SJSA1 (cell line): ENCODE measurements at places on chromosomes 7 and 10.
A peak's percentile ranks its signal among the peaks of the same experiment; 100 is the strongest.

GRCh38 chr7:122166740-122167139 is 22.7 kb upstream of the AASS start:
- no peak for DNase-seq

- DNase-seq = no peak
These were observed 206.9 kb downstream of the GALNT17 start for GRCh38 chr7:71338866-71339265.

GRCh38 chr10:84310470-84310869 is 17.9 kb upstream of the CCSER2 start:
- no peak for DNase-seq

GRCh38 chr10:61325223-61325960 is 127.8 kb downstream of the TMEM26 start:
- no peak for DNase-seq

GRCh38 chr10:70538195-70538520 is 59.6 kb downstream of the PALD1 start:
- DNase-seq = no peak

GRCh38 chr7:103879411-103879810 is 110.0 kb downstream of the RELN start:
- no peak for DNase-seq

GRCh38 chr10:3750006-3750816 is 34.8 kb downstream of the KLF6 start:
- no peak for DNase-seq

DNA sequence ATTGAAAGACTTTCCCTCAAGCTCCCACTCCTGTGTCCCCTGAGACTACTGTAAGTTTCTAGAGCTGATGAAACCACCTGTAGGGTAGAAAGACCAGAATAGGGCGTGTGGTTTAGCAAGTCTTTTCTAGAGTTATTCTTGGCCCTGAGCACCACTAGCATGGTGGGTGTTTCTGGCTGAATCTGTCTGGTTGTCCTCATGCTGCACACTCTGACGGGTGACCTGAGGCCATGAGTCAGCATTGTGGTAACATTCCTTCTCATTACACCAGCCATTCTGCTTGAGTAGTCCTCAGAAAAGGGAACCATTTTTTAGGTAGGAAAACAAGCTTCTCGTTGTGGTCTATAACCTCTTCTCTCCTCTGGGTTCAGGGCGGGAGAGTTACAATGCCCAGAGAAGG is 250.3 kb downstream of the SNX13 start:
- peak; percentile 55 for DNase-seq

- DNase-seq = no peak
These were observed 14.4 kb downstream of the SPOCK2 start for GRCh38 chr10:72073708-72074573.

DNA sequence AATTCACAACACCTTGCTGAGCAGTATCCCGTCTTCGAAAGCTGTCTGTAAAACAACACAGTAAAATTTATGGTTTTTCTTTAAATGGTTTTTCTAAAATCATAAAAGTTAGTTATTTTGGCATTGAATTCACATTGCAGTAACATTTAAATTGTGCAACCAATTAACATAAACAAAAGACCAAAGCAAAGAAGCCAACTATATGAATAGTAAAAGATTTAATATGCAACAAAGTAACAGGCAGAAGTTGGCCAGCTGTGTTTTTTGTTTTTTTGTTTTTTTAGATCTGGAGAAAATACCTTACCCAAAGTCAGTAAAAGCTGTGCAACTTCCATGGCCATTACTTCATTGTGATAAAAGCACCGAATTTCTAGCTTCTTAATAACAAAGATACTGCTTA is 11.3 kb downstream of the SRI start:
- no peak for DNase-seq

- no peak for DNase-seq
These were observed 929.9 kb upstream of the MBL2 start for GRCh38 chr10:53702489-53702888.

- no peak for DNase-seq
These were observed 41.9 kb upstream of the DAGLB start for GRCh38 chr7:6489612-6490011.

GRCh38 chr10:82282782-82283456 is 407.9 kb downstream of the NRG3 start:
- DNase-seq = no peak
